ENCODE measurements at places on chromosomes 4 and X.

- no peak for DNase-seq
Measured at GRCh38 chr4:6339818-6340445, 70.3 kb downstream of the WFS1 start.

DNA sequence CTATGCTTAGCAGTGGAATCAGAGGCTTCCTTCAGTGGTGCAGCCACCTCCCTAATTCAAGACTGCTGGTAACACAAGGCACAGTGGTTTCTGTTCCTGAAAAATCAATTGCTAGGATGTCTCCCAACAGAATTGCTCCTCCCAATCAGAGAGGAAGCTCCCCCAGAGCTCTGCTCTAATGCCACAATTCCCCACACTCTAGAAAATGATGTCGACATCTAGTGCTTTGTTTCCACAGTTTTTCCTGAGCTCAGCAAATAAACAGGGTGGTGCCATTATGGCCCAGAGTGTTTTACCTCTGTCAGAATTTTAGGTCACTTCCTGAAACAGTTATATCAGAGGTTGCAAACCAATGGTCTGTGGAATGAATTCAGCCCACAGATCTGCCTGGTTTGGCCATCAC is 24.7 kb downstream of the TAB3 start:
- no peak for DNase-seq

DNA sequence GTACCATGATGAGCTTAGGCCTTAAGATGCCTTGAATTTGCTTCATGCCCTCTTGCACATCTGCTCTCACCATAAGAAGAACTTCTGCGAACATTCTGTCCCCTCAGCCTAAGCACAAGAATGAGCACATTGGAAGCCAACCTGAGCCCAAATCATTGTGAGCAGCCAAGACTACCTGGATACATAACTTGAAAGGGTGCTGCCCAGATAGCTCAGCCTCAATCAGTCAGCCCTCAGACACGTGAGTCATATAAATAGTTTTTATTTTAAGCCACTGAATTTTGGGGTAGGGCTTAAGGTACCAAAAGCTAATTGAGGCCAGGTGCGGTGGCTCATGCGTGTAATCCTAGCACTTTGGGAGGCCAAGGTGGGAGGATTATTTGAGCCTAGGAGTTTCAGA is 27.5 kb upstream of the BBS12 start:
- no peak for DNase-seq

- DNase-seq, result no peak
Measured at GRCh38 chrX:139211568-139212182, 318.9 kb upstream of the F9 start.

GRCh38 chr4:129189630-129190029 is 93.7 kb downstream of the C4orf33 start:
- DNase-seq, result no peak

Measured in T1000 (cell line).